Endothelial cell of umbilical vein (primary cell): ENCODE measurements at places on chromosomes 4 and X.

GRCh38 chr4:27016551-27016950 is 155.9 kb downstream of the STIM2 start:
- DNase-seq: no peak

DNA sequence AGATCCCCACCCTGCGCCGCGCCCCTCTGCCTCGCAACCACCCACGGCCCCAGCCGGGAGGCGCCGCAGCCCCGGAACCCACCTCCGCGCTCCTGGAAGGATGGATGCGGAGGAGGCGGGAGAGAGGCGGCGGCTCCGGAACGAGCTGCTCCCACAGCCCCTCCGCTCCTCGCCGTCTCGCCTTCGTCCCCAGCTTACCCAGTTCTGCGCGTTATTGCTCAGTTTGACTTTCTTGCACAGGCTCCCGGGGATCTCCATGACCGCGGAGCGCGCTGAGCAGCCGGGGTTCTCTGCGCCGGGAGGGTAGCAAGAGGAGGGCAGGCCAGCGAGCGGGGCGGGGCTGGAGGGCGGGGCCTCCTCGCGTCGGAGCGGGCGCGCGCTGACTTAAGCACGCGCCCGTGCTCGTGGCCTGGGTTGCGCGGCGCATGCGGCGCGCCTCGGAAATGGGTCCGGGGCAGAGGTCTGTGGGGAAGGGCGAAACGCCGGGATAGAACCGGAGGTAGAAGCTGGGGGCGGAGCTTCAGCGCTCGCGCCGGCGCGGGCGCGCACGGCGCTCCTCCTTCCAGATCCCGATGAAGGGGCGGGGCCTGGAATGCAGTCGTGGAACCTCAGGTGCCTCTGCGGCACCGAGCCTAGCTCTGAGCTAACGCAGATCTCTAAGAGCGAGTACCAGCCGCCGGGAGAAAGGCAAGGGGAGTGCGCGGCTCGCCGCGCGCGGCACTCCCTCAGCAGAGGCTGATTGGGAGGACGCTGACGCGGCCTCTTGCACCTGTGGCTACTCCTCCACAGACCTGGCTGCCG is at the start of gene PAPSS1:
PAPSS1 (minus strand) TSS at position 313 of the 801 bp plus-strand sequence; CDS start at position 258, 55 bp downstream.
- peak; percentile 99 for DNase-seq

GRCh38 chr4:118033148-118034052 is 886 bp upstream of the NDST3 start:
- peak; percentile 30 for DNase-seq

GRCh38 chrX:148609515-148610327 is 109.3 kb downstream of the AFF2 start:
- DNase-seq: no peak

DNA sequence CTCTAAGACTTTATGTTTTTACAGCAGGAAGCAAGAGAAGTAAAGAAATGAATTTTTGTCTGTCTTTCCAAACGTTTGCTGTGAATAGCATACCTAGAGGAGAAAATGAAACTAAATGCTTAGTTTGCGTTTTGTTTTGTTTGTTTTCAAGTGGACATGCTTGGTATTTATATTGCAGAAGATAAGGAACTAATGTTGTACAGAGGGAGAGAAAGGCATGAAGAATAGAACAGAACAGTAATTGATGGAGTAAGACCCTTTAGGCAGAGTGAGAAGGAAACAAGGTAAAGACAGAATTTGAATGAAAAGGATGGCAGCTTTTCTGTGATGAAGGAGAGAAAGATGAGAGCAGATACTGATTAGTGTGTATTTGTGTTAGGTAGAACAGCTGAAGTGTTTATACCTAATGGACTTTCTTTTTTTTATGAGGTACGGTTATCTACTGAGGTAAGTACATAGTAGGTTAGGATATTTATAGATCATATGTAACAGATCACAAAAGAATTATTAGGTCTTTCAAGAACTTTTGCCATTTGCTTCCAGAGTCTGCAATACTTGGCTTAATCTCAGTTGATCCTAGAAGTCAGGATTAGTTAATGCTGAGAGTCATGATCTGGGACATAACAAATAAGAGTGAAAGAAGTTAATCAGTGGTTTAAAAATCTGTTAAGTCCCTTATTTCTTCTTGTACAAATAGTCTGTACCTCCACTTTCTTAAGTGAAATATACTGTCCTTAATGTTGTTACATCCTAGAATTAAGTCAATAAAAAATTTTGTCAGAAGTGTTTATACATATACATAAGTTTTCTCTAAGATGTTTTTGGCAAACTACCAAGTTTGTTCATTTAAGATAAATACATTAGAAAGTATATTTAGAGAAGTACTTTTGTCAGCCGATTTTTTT is 36.8 kb downstream of the FABP2 start:
- peak; percentile 64 for DNase-seq

DNA sequence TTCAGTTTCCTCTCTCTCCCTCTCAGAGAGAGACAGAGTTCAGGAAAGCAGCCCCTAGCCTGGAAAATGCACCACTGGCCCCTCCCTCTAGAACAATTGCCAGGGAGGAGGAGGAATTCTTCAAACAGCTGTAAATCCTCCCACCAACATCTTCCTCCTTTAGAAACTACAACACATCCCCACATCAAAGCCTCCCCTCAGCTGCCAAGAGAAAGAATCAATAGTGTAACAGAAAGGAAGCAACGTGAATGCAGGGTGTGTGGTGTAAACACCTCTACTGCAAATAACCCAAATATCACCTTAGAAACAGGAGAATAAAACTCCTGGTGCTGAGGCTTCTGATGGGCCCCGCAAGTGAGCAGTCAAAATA is 249.9 kb upstream of the GATB start:
- no peak for DNase-seq

- peak; percentile 90 for DNase-seq
Measured at GRCh38 chrX:72094894-72095293, 36.8 kb downstream of the RTL5 start.

DNA sequence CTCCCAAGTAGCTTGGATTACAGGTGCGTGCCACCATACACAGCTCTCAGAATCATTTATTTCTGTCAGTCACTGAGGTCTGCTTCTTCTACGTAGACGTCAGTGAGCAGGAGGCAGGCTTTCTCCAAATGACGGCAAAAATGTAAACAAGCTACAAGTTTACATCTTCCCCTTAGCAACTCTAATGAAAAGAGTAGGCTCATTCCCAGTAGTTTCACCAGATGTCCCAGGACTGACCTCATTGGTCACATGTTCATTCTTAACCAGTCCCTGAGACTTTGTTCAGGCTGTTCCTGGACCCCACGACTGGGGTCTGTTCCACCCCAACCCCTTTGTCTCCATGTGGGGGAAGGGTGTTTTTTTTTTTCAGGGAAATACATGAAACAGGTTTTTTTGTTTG is 67.1 kb downstream of the TENM3 start:
- no peak for DNase-seq

- no peak for DNase-seq
Measured at GRCh38 chrX:137033774-137034507, at the start of gene GPR101. Gene GPR101 (minus strand): TSS chrX:137033995. CDS start chrX:137031674, 2,321 bp downstream.

DNA sequence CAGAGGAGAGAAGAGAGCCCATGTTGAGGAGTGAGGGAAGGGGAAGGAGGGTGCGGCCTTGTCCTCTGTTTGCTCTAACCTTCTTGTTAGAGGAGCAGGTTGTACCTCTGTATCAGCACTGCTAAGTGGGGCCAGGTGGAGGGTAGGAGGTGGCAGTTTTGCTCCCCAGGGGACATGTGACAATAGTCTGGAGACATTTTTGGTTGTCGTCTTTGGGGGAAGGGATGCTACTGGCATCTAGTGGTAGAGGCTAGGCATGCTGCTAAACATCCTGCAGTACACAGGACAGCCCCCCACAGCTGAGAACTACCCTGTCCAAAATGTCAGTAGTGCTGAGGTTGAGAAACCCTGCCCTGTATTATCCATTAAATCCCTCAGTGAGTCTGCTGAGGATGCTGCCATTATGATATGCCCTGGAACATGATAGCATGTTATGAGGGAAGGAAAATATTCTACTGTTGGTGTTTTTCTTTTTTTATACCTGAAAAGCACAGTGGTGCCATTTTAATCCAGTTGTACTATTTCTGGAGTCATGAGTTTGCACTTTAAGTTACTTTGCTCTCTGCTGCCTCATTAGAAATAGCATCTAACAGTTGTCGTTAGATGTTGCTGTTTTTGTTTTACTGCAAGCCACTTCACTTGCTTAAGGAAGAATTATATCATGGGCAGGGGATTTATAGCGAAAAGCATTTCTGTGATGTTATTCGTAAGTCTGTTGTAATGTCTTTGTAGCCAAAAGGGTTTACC is 90.6 kb downstream of the LRP2BP start:
- DNase-seq: peak; percentile 18

DNA sequence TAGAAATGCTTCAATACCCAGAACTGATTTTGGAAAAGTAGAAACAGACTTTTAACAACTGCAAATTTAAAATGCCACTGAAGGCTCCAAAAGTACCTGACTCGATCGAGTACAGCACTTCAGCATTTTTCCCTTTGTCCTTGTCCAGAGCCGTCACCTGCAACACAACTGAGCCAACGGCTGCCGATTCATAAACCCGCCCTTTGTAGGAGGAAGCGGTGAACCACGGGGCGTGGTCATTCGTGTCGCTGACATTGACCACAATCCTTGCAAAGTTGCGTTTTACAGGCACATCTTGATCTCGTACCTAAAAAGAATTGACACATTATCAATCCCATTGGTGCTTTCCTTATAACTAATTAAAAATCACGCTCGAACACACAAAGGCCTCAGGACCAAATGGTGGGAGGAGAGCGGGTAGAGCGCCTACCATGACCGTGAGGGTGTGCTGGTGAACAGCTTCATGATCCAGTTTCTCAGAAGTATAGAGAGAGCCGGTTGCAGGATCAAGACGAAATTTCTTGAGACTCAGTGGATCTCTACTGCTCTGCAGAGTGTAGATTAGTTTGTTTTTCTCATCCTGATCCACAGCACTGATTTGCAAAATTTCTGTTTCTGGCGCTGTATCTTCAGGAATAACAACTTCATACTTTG is 72.8 kb upstream of the MTNR1A start:
- DNase-seq: no peak

DNA sequence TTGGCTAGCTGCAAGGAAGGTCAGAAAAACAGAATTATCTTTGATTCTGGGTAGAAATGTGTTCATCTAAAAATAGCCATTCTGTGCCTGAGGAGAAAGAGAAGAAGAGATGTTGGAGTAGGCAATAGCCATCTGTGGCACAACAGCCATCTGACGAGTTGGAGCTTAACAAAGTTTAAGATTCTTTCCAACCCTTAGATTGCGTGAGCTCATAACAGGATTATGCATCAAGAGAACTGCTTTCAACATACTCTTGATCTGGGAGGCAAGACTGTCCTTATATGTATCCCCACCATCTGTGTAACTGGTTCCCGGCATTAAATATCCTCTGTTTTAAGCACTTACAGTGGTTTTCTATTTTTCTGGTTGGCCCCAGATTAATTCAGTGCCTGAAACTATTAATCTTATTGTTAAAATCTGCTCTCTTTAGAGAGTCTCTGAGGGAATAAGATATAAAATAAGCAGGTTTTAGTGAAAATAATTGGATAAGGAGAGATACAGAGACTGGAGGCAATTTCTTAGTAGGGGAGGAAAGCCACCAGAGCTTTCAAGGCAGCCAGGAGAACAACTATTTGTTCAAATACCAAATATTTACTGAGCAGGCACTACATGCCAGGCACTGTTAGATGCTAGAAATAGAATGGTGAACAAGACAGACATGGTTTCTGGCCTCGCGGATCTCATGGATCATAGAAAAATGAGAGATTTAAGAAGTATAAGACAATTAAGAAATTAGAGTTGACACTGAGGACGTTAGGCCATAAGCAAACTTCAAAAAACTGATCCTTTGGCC is 398.0 kb downstream of the SMARCA1 start:
- no peak for DNase-seq

GRCh38 chr4:134421734-134422133 is 220.1 kb upstream of the PABPC4L start:
- no peak for DNase-seq

DNA sequence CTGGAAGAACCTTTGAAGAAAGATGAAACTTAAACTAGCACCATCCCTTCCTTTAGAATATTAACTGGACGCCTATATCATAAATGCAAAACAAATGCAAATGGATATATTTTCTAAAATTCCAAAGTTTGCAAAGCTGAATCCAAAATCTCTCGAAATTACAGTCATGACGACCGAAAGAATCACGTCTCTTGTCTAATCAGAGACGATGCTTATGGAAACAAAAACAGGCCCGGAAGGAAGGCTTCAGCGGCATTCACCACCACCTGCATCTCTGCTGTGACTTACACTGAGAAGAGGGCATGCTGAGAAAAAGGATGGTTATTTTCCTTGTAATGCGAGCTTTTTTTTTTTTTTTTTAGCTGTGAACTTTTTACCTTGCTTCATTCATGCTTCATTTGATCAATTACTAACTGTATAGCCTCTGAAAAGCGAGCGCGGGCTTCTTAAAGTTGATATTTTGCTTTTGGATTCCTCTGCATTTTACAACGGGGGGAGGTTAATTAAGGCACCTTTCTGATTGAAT is 209.3 kb downstream of the SOWAHB start:
- DNase-seq: no peak

DNA sequence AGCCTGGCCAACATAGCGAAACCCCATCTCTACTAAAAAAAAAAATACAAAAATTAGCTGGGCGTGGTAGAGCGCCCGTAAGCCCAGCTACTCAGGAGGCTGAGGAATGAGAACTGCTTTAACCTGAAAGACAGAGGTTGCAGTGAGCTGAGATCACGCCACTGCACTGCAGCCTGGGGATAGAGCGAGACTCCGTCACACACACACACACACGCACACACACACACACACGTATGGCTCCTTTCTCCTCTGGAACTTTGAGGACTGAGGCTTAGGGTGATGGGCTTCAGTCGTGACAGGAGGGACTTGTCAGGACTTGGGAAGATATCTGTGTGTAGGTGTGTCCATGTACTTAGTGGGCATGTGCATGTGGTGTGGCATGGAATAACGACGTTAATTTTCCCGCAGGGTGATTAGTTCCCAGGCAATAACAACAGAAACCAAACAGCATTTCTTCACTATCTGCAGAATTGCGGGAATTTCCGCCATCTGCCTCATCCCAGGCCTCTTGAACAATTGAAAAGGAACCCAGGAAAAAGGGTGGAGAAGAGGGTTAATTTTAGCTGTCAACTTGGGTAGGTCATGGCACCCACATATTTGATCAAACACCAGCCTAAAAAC is 47.7 kb downstream of the RWDD4 start:
- no peak for DNase-seq

GRCh38 chrX:103730796-103731493 is 20.2 kb downstream of the TMEM31 start:
- DNase-seq: peak; percentile 73

- DNase-seq: no peak
Measured at GRCh38 chr4:80412322-80412721, 76.8 kb downstream of the CFAP299 start.

- peak; percentile 14 for DNase-seq
Measured at GRCh38 chr4:74267998-74268606, 40.2 kb upstream of the EPGN start.

DNA sequence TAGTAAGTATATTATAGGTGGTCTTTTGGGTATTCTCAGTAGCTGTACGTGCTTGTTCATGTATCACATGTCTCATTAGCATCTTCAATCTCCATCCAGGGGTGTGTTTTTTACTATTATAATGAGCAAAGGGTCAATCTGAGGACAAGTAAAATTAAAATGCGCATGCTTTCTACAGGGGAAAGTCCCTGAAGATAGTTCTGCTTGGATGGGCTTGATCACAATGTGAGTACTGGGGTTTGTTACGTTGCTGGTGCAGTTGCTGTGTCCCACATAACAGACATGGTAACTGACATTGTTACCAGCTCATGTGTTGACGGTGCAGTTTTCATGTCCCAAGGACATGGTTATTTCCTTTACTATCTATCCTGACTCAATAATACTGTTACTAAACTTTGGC is 65.9 kb downstream of the UCHL1 start:
- DNase-seq: no peak

- peak; percentile 62 for DNase-seq
Measured at GRCh38 chr4:185318679-185319078, 77.0 kb downstream of the LRP2BP start.

GRCh38 chrX:98194036-98194435 is 1310.3 kb downstream of the RPA4 start:
- DNase-seq: no peak
